ENCODE measurements at places on chromosomes 3 and 15. TPM values are rescaled to one million over a fixed set of nuclear protein-coding genes. Genes with fewer than 3 reads are reported as not detected.

Gene SLC24A1
- total RNA-seq: 12.3 TPM

Gene MUSTN1
- 5.9 TPM for total RNA-seq

Gene ITGA11
- total RNA-seq: 7.8 TPM

Gene DPPA2
- total RNA-seq: not detected

DNA sequence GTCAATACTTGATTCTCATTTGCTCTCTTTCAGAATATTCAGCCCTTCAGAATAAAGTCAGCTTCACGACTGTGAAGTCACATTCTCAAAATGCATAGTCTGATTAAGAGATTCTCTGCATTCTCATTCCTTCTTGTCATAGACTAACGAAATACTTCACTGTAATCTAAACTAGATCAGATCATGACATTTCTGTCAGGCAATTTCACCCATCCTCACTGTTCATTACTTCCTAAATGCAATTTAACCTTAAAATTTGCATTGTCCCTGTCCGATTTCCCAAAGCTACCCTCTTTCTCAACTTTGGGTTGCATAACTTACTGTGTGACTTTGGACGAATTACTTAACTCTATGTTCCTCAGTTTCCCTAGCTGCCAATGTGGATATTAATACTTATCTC is 6.2 kb downstream of the RPL22L1 start:
- H3K36me3 ChIP-seq: peaks cover 5% of the 10 kb centered on the region
- H3K4me3 ChIP-seq: no peak overlapping the region
- no peaks in the 10 kb centered on the region for H3K27me3 ChIP-seq
- H3K27ac ChIP-seq: no peak overlapping the region

- no peak for DNase-seq
- no peaks in the 10 kb centered on the region for H3K4me1 ChIP-seq
- no peaks in the 10 kb centered on the region for H3K27me3 ChIP-seq
- H3K4me3 ChIP-seq: no peak overlapping the region
- H3K27ac ChIP-seq: no peak overlapping the region
Observed at GRCh38 chr15:74239051-74239705, 3.1 kb downstream of the CCDC33 start.

- H3K27ac ChIP-seq: no peak overlapping the region
- H3K36me3 ChIP-seq: no peaks in the 10 kb centered on the region
- H3K4me1 ChIP-seq: no peaks in the 10 kb centered on the region
- H3K27me3 ChIP-seq: no peaks in the 10 kb centered on the region
- H3K4me3 ChIP-seq: no peak overlapping the region
- no peak for DNase-seq
Observed at GRCh38 chr15:60633426-60633968, 154.6 kb upstream of the ICE2 start.

DNA sequence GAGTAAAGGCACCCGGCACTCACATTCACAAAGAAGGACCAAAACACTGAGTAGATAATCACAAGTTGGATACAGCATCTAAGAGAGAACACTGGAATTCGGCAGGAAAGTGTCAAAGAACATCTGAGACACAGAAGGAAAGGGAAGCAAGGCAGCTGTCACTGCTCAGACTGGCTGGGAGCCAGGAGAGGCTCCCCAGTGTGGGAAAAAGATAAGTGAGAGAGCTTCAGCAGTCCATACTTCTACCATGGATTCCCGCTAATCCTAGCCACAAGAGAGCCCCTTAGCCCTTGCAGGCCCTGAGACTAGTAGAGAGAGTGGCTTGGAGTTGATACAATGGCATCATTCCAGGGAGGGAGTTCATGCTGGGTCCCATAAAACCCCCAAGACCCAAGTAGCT is 36.7 kb upstream of the CP start:
- H3K27ac ChIP-seq: no peak overlapping the region
- no peaks in the 10 kb centered on the region for H3K27me3 ChIP-seq
- no peak overlapping the region for H3K4me3 ChIP-seq
- no peaks in the 10 kb centered on the region for H3K4me1 ChIP-seq

- no peaks in the 10 kb centered on the region for H3K27me3 ChIP-seq
- no peaks in the 10 kb centered on the region for H3K36me3 ChIP-seq
- no peak overlapping the region for H3K27ac ChIP-seq
Observed at GRCh38 chr15:37756407-37756806, 178.0 kb upstream of the TMCO5A start.

DNA sequence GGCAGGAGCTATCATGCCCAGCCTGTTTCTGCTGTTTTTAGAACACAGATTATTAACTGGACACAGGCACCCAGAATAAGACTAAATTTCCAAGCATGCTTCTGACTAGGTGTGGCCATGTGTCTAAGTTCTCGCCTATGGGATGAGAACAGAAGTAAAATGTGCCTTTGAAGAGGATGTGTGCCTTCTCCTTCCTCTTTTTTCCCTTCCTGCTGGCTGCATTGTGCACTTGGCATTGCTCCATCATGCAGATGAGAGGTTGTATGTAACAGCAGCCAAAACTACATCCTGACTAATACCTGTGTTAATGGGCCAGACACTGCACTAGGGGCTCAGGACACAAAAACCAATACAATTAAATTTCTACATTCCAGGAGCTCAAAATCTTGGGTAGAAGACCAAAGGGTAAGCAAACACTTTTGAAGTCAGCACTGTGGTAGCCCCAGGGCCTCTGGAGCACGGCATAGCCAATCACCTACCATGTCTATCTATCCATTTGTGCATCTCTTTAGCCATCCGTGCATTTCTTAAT is 40.9 kb upstream of the RNU6-1 start:
- no peaks in the 10 kb centered on the region for H3K36me3 ChIP-seq
- H3K4me3 ChIP-seq: no peak overlapping the region
- H3K27ac ChIP-seq: peak overlapping the region; percentile 15
- H3K4me1 ChIP-seq: no peaks in the 10 kb centered on the region
- no peaks in the 10 kb centered on the region for H3K27me3 ChIP-seq

GRCh38 chr15:48806151-48806550 is 4.7 kb downstream of the CEP152 start:
- DNase-seq: no peak
- no peaks in the 10 kb centered on the region for H3K4me1 ChIP-seq
- no peaks in the 10 kb centered on the region for H3K27me3 ChIP-seq
- no peak overlapping the region for H3K4me3 ChIP-seq
